ENCODE measurements at places on chromosomes 7 and 10.
A peak's percentile ranks its signal among the peaks of the same experiment; 100 is the strongest.

DNA sequence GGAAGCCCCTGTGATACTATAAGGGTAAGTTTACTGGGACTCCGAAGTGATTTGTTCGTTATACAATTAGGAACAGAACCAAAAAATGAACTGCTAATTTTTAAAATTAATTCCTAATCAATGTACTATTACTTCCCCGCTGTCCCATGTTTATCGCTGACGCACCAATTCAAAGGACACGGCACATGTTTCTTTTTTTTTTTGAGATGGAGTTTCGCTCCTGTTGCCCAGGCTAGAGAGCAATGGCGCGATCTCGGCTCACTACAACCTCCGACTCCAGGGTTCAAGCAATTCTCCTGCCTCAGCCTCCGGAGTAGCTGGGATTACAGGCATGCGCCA, 1.5 kb upstream of the FMC1 start:
- no peak for DNase-seq

GRCh38 chr7:135177028-135177696, 6.7 kb upstream of the CYREN start:
- no peak for DNase-seq

- DNase-seq = no peak
Observed at GRCh38 chr10:79084972-79085597, 16.3 kb downstream of the ZMIZ1 start.

GRCh38 chr10:99382176-99382575, 48.2 kb downstream of the GOT1 start:
- no peak for DNase-seq

GRCh38 chr10:74058658-74059057, 60.7 kb downstream of the VCL start:
- no peak for DNase-seq

- no peak for DNase-seq
Observed at GRCh38 chr10:101207026-101207425, 22.2 kb downstream of the LBX1 start.

DNA sequence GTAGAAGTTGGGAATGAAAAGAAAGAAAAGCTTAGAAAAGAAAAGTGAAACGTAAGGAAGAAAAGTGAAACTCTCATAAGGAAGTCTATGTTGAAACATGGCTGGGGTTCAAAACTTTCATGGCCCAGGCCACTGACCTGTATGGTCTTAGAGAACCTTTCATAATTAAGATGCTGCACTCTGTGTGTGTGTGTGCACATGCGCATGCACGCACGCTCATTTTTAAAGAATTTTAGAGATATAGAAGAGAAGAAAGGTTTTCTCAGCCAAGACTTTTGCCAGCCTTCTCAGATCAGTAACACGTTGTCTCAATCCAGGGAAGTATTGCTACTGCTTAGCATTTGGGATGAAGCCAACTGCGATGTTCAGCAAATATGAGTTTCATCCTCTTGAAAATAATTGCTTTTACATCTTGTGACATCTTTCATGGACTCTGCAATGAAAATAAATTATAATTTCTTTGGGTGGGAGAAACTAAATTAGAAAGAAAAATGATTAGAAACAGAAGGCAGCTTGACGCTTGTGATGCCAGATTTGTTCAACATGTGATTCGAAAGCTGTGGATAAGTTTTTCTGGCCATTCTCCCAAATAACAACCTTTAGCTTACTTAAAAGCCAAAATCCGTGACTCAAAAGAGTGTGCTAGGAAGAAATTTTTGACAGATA, 16.2 kb upstream of the SLC26A4 start:
- peak; percentile 31 for DNase-seq

DNA sequence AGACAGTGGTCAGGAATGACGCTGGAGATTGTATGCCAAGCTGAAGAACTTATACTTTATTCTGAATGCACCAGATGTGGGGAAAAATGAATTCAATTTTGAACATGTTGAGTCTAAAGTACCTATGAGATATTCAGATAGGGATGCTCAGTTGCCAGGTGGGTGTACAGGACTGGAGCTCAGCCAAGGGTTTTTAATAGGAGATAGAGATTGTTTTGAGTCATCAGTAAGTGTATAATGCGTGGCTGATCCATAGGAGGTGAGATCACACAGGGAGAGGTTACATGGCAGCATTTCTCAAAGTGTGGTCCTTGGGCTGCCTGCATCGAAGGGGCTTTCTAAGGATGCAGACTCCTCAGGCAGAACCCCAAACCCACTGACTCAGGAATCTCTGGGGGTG, 6.8 kb upstream of the HIPK2 start:
- no peak for DNase-seq

- DNase-seq = no peak
Observed at GRCh38 chr10:72083790-72084459, 4.4 kb downstream of the SPOCK2 start.

DNA sequence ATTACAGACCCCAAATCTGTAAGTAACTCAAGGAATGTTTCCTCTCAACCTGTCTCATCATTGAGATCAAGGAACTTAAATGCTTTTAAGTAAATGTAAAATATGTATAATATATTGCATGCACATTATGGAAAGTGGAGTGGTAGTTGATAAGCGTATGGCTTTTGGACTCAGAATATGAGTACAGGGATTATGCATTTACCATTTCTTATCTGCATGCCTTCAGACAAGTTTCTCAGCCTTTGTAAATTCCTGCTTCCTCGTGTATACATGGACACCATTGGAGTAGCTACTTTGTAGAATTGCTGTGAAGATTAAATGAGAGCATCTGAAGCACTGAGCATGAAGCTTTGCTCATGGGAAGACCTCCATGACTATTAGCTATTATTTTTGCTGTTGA, 70.5 kb downstream of the CACNB2 start:
- DNase-seq = no peak

All from Ammon's horn (tissue), 1 donor.